H54 (cell line): ENCODE measurements at places on chromosomes 4 and X.

DNA sequence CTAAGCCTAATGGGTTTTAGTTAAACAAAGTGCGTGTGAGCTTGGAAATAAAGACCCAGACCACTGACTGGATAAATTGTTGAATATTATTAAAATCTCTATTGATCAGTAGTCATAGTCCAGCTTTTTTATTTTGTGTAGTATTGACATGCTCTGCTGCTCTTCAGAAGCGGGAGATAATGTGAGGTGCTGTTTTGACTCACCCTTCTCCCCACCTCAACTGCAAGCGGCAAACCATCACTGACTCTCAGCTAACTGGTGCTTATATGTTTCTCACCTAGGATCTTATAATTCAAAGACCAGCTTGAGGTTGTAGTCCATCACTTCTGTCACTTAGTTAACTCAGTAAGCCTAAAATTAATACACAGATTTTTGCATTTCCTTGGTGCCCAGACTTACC, 72.2 kb downstream of the COMMD8 start:
- DNase-seq: no peak

DNA sequence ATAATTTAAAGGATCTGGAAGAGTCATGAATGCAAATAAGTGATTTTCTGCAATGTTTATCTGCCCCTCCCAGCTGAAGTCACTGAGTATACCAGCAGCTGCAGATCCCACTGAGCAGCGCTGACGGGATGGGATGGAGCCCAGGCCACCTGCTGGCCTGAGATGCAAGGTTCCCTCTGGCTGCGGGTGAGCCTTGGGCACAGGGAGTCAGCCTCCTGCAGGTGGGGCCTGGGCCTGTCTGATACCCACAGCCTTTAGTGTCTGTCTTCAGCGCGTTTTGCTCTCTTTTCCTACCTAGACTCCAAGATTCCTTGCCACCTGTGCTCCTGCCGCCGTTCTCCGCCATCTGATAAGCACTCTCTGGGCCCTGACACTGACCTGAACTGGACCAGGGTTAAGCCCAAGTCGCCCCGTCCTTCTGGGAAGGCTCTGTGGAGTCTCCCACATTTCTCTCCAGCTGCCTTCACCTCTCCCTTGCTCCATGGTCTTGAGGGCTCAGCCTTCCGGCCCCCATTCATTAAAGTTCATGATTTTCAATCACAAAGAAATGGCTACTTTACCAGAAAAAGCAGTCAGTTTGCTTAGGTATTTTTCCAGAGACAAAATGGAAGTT, 223.1 kb upstream of the FAT1 start:
- DNase-seq: no peak

- no peak for DNase-seq
These were observed 128.7 kb upstream of the MID1 start for GRCh38 chrX:10749113-10749512.

DNA sequence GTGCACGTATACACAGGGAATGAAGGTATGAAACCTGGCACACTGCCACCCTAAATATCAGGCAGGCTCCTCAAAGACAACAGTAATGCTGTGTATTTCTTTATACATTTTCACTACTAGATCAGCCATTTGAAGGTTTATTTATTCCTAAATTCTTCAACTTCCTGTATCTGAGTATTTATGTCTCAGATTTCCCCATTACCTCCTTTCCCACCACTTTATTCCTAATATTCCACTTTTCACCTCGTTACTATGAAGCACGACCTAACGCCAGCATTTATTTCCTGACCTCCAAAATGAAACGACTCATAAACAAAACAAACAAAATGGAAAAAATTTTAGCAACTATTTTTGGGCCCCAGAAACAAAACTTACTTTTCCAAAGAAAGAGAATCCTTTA, 69.6 kb downstream of the MAML3 start:
- no peak for DNase-seq

- no peak for DNase-seq
These were observed 161.6 kb upstream of the PRDX4 start for GRCh38 chrX:23505531-23506303.

DNA sequence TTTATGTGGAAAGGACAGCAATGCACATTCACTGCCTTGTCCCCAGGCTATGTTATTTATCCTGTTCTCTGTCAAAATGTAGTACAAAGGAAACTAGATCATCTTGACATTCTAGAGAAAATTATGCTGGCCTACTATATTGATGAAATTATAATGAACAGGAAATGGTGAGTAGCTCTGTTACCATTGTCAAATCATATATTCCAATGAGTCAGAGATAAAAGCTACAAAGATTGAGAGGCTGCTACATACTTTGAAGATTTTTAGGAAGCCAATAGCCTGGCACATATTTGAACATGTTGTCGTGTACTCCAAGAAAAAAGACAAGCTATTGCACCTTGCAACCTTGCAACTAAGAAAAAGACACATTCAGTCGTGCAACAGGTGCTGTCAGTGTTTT, 52.7 kb upstream of the TET2 start:
- DNase-seq: no peak

DNA sequence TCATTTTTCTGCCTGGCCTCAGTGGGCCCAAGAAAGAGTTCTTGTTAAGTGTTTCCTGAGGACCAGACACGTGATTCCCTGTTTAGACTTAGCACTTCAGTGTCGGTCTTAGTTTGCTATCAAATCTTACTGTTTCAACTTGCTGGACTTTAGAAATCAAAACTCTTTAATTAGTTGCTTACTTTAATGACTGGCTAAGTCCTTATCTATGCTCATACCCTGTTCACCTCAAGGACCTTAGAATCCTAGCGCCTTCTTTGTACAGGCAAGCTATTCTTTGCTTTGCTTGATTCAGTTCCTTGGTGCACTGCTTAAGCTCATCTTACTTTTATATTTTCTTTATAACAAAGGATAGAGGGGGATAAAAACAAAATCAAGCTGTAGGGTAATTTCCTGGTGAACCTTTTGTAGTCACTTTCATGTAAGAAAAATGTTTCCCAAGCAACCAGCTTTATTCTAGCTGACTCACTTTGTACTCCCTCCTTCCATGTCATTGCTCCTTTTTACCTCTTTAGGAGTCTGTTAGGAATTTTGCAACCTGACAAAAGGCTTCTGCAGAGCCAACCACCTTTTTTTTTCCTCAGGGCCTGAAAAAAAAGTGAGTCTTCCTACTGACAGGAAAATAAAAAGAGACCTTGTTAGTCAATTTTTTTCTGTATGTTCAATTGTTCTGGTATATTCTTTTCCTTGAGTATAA, 14.7 kb downstream of the WDR44 start:
- DNase-seq: no peak

DNA sequence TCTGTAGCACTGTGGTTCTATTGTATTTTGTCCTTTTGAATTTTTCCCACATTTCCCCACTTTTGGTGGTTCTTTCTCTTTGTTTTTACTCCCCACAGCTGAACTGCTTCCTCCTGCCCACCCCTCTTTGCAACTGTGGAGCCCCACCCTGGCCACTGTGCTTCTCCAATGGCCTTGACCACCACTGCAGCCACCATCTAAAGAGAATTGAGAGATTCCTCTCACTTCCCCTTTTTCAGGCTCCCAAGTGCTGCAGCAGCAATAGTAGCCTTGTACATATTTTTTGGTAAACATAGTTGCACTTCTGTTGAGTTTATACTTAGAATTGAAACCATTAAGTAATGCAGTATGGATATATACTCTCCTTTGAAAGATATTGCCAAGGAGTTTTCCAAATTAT, 51.3 kb upstream of the FRMPD3 start:
- no peak for DNase-seq

DNA sequence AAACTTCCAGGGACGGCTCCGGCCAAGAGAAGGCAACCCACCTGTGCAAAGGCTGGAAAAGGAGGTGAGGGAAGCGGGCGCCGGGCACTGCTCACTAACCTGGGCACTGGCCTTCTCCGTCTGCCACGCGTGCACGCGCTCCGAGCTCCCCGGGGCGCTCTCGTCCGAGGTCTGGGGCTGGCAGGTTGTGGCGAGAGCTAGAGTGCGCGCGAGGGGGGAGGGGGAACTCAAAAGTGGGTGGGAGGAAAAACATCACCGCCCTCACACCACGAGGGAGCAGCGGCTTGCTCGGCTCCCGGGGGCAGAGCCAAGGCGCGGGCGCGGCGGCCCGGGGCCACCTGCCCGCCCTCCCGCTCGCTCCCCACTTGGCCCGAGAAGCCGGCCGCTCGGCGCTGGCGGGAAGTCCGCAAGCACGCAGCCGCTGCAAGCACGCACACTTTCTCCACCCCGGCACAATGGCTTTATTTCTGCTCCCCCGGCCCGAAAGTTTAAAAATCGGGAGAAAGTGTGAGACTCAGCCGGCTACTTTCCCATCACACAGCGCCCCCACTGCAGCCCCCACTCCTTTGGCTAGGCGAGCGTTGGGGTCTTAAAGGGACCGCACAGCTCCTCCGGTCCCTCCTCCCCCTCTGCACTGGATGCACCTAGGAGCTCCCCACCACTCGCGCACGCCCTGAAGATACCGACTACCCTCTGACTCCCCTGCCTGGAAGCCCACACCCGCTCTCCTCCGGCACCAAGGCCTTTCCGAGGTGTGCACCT, at the start of gene CHRDL1:
TSS of gene CHRDL1 (minus strand) at position 173 of the 762 bp plus-strand sequence. CDS start 3,636 bp downstream, outside the sequence.
- DNase-seq: no peak

GRCh38 chr4:4761128-4761982, 98.1 kb upstream of the MSX1 start:
- no peak for DNase-seq

GRCh38 chrX:3159995-3160720, 118.9 kb downstream of the ARSF start:
- no peak for DNase-seq

- no peak for DNase-seq
These were observed 416.7 kb upstream of the MAOA start for GRCh38 chrX:43239356-43239755.

GRCh38 chr4:96154676-96155075, 314.8 kb downstream of the PDHA2 start:
- DNase-seq: no peak

GRCh38 chr4:86959588-86960500, 25.0 kb downstream of the AFF1 start:
- DNase-seq: no peak

DNA sequence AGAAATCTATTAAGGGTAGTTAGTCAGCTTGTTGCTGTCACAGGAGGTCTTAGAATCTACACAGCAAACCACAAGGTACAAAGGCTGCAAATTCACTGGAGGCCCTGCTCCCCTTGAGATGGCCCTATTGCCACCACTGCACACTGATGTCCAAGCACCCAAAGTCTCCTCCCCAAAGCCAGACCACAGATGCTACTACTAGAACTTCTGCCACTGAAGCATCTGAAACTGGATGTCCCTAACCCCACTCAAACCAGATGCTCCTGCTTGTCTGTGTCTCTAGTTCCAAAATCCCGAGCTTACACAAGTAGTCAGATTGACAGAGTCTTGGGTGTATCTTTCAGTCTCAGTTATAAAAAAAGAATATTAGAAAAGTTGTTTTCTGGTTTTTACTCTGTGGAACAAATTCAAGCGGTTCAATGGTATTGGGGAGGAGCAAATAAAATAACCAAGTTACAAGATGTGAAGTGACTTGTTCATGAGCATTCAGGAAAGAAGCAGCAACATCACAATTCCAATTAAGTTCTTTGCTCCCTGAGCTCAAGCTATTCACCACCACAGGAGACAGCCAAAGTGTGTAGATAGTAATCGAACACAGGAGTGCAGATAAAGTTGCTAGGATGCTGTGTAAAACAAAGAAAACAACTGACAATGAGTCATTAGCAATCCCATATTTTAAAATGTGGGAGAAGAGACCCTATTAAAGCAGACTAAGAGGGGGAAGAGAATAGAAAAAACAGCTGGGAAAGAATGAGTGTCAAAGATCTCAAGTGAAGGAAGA, 352.3 kb downstream of the PDGFC start:
- no peak for DNase-seq

DNA sequence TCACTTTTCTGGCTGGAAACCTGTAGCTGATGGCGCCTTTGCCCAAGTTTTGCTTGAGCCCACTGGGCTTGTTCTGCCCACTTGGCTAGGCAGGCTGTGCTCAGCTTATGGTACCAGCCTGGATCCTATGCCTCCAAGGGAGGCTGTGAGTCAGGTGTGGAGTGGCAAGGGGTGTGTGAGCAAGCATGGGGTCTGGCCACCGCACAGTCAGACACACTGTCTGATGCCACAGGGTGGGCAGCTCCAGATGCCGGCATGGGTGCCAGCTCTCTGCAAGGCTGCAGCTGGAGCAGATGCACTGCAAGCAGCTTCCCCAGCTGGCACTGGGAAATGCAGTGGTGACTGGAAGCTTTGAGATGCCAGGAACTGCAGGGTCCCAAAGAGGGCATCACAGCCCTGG, 16.3 kb upstream of the GIMD1 start:
- no peak for DNase-seq

DNA sequence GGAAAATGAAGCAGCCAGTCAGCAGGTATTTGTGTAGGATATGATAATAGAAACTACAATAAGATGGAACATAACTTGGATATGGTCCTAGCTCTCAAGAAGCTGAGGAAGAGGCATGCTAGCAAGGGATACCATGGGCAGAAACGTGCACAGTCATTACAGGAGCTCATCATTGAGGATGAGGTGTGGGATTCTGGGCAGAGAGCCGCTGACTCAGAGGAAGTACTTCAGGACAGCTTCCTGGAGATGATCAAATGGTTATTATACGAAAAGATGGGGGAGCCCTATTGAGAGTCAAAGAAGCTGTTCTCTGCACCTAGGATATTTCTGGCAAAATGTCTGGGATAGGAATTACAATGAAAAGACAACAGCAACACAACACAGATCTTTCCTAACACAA, 116.0 kb upstream of the PDE5A start:
- DNase-seq: no peak

GRCh38 chr4:135724421-135724820, 1522.8 kb upstream of the PABPC4L start:
- no peak for DNase-seq

- DNase-seq: no peak
These were observed 23.5 kb upstream of the PHF8 start for GRCh38 chrX:54067766-54068165.

GRCh38 chr4:114052227-114052626, 72.8 kb upstream of the ARSJ start:
- no peak for DNase-seq

DNA sequence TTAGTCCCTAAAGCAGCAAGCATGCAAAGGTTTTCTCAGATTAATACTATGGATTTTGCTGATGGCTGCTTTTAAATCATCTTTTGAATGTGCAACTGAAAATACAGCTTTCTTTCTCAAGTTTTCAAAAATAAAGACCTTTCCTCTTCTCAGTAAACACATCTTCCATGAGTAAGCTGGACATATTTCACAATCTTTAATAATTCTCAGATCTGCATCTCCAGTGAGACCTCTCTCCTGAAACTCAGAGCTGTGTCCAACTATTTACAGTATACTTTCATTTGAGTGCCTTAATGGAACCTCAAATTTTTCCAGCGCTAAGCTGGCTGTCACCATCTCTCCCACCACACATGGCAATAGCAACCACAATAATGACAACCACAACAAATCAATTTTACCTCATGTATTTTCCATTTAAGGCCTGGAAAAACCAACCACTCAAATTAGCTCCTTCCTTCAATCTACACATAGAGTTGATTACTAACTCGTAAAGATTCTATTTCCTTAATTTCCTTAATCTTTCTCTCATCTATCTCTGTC, 192.4 kb upstream of the RPL34 start:
- DNase-seq: no peak

DNA sequence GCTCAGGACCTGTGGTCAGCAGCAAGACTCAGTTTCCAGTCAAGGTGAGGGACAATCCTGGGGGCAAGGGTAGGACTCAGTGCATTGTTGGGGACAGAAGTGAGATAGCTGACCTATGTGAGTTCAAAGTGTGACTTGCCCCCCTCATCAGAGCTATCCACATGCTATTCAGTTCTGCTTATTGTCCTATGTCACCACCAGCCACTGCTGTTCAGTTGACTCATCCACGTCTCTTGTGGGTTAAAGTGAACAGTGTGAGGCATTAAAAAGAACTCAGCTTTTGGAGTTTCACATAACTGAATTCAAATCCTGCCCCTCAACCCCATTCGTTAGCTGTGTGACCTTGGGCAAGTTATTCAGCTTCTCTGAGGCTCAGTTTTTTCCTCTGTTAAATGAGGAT, 4.4 kb upstream of the APLN start:
- no peak for DNase-seq
